ENCODE measurements at places on chromosomes 1 and 21. TPM values are rescaled to one million over a fixed set of nuclear protein-coding genes. Genes with fewer than 3 reads are reported as not detected.

GPR37L1 gene
- not detected for total RNA-seq

OVAAL gene
- total RNA-seq: not detected

ANGPTL7 gene
- 2.9 TPM for total RNA-seq

CLCA2 gene
- total RNA-seq: not detected

S100A2 gene
- not detected for total RNA-seq

CFAP107 gene
- total RNA-seq: not detected

SIK1 gene
- total RNA-seq: 53.3 TPM

AGT gene
- 0.33 TPM for total RNA-seq
